ENCODE measurements at places on chromosomes 12 and 14.

- no peak for DNase-seq
These were observed 2.0 kb upstream of the ING4 start for GRCh38 chr12:6664902-6665301.

GRCh38 chr14:101773378-101773777 is 11.9 kb downstream of the PPP2R5C start:
- DNase-seq = no peak

- DNase-seq = no peak
These were observed 245.5 kb downstream of the PHLDA1 start for GRCh38 chr12:75786070-75786469.

DNA sequence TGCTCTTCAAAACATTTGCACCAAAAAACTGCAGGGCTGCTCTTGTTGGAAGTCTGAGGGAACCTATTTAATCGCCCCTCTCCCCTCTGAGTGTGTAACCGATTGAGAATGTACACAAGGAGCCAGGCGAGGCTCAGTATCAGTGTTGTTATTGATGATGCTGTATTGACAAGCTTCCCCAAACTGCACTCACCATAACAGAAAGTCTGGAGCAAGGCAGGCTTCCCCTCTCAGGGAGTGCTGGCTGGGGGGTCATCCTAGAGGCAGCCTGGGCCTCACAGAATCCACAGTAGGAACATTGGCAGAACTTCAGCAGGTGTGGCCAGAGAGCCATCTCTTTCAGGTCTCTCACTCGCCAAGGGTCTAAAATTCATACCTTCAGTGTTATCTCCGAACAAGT is 58.1 kb upstream of the TUNAR start:
- no peak for DNase-seq

- DNase-seq = no peak
These were observed 4.6 kb upstream of the SLCO1B3 start for GRCh38 chr12:20805921-20806320.

DNA sequence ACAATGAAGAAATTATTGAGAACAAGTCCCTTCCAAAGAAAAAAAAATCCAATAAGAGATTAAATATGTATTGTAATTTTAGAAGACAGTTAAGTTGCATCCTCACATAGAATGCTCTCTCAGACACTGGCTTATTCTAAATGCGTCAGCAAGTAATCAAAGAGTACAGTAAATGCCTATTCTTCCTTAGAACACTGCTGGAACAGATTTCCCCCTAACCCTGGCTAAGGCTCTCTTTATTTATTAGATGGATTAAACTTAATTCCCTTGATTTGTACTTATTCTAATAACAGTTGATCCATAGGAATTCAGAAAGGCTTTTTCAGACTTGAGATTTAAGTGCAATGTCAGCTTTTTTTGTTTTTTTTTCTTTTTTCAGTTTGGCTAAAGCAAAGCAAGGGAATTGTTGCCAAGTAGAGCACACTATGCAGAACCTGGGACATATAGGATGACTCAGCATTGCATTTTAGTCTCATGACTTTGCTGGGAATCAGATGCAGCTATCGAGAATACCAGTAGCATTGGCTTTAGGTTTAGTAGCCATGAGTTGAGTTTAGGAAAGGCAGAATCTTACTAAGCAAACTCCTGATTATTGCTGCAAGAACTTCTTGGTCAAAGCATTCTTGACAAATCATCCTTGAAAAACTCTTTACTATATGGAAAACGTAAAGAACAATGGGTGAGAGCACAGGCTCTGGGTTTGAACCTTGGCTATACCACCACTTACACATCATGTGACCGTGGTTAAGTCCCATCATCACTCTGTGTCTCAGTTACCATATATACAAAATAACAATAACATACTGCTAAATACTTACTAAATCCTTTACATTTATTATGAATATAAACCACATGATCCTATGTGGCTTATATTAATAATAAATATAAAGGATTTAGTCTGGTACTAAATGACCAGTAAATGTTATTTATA is 26.7 kb downstream of the MED21 start:
- DNase-seq = peak; percentile 55

- no peak for DNase-seq
These were observed 149.6 kb downstream of the ADAMTS20 start for GRCh38 chr12:43402436-43402835.

- DNase-seq = no peak
These were observed 2.4 kb downstream of the KLHDC2 start for GRCh38 chr14:49770212-49770817.

GRCh38 chr14:52397844-52398243 is 83.7 kb downstream of the PTGER2 start:
- DNase-seq = no peak

GRCh38 chr14:20485900-20486299 is 16.7 kb downstream of the PNP start:
- no peak for DNase-seq

DNA sequence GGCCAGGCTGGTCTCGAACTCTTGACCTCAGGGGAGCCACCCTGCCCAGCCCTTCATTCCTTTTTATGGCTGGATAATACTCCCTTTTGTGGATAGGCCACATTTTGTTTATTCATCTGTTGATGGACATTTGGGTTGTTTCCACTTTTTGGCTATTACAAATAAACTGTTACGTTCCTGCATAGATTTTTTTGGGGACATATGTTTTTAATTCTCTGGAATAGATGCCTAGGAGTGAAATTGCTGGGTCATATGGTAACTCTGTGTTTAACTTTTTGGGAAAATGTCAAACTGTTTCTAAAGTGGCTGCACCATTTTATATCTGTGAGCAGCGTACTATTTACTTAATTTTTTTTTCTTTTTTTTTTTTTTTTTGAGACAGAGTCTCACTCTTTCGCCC is 9.8 kb downstream of the KMT5A start:
- DNase-seq = no peak

DNA sequence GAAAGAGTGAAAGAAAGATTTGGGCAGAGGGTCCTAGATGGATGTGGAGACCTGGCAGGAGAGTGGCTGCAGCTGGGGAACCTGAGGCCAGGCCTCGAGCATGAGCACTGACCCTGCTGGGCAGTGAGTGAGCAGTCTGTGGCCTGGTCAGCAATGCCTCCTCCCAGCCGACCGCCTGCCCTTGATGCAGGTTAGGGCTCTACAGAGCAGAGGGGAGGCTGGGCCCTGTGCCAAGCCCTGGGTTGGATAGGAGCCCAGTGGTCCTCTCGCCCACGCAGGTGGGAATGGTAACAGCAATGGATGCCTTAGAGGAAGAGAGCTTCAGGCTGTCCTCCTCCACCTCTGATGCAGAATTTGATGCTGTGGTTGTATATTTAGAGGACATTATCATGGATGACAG is 59.8 kb downstream of the RAB35 start:
- no peak for DNase-seq

GRCh38 chr14:93655078-93655750 is 133.1 kb downstream of the PRIMA1 start:
- peak; percentile 45 for DNase-seq

- no peak for DNase-seq
These were observed 227.8 kb downstream of the ZFP36L1 start for GRCh38 chr14:68564826-68565759.

DNA sequence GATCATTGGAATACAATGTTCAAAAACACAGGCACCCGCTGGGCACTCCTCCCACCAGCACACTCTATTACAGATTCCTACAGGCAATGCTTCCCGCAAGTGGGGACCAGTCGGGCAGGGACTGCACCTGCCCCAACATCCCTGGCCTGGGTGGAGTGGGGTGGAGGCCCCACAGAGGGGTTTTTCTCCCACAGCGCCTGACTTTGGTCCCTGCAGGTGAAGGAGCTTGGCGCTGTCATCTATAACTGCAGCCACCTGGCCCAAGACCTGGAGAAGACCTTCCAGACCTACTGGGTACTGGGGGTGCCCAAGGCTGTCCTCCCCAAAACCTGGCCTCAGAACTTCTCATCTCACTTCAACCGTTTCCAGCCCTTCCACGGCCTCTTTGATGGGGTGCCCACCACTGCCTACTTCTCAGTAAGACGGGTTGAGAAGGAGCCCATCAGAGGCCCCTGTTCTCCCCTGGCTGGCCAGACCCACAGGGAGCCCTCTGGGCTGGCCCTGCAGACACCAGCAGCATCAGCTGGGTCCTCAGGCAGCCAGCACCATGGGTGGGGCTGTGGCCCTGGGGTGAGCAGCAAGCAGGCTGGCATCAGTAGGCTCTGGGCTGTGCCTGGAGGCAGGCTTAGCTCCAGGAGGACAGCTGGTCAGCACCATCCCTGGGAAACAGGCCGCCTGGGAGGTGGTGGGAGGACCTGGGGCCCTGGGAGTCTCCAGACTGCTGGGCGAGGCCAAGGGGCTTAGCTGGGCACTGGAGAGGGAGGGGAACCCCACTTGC is 6.0 kb downstream of the PLD4 start:
- no peak for DNase-seq

- no peak for DNase-seq
These were observed 183.5 kb upstream of the PLEKHG7 start for GRCh38 chr12:92519284-92519683.

DNA sequence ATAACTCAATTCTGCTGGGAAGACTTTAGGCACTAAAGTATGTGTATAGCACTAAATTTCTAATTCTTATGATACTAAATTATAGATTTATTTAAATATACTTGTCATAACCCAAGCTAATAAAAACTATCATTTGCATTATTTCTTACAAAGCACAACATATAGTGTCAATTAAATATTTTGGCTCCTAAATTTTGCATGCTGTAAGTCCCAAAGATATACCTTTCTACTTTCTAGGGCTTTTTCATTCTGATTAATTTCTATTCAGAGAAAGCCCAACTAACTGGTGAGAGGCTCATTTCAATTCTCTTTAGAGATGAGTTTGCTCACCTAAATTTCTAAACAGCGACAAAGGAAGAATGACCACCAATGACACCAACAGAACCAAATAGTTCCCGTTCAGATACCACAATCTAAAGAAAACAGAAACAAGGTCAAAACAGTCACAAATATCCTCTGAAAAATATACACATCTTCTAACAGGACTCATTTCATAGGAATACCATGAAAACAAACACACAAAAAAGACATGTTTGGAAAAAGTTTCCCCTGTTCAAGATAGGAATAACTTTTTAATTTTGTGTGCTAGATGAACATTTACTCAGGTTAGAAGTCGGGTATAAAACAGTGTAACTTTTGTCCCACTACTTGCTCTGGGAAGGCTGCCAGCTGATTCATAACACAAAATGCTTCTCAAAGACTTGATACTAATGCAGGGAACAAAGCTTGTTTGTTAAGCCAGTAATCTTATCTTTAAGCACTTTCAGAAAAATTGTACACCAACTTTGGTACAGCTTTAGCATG is 7.6 kb downstream of the SLC38A2 start:
- DNase-seq = no peak
